ENCODE measurements at places on chromosomes 2 and 18.

- no peak for DNase-seq
Observed at GRCh38 chr18:12026562-12026961, 45.3 kb downstream of the IMPA2 start.

DNA sequence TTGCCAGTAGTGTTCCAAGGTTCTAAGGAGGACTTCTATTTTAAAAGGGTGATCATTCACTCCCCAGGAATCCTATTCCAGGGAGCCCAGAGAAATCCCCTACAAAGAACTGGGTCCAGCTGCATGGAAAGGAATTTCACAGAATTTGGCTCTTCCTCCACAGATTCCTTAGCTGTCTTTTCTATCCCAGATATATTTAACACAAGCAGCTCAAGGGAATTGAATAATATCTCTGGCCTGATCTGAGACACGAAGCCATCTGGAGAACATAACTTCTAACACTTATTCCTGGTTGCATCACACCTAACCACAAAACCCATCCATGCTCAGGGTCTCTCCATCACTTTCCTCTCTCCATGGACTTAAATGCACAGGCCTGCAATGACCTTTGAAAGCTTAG is 306.7 kb upstream of the ACVR2A start:
- DNase-seq: no peak

- DNase-seq: no peak
Observed at GRCh38 chr2:186637497-186637800, 47.6 kb downstream of the ITGAV start.

DNA sequence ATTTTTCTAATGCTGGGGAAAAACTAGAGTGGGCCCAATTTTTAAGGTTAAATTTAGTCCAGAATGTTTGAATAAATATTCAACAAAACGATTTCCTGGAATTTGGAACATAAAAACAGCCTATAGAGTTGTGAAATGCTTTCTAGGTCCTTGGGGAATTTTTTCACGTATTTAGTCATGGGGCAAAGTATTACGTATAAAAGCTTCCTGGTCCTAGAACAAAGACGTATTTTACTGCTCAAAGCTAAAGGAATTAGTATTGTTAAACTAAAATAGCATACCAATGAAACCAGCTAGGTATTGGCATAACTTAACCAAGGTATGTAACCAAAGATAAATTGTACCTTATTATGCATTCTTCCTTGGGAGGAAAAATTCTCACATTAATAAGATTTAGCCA is 1.6 kb downstream of the SESTD1 start:
- DNase-seq: no peak

Measured in AG04450 (cell line).